ENCODE measurements at places on chromosomes 2 and 18.

DNA sequence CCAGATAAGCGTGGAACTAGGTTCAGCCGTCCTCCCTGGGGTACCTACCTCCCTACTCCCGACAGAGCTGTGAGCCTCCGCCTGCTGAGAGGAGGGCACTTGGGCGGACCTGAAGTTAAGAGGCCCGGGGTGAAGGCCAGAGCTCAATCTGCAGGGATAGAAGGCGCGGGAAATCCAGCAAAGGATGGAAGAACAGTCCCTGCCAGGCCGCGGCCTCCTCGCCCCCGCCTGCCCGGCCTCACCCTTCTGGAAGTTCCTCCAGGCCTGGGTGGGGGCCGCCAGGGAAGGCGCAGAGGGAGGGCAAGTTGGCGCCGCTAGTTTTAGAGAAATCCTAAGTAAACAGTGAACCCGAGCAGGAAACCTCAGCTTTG, 13.0 kb downstream of the EN1 start:
- no peak for DNase-seq

DNA sequence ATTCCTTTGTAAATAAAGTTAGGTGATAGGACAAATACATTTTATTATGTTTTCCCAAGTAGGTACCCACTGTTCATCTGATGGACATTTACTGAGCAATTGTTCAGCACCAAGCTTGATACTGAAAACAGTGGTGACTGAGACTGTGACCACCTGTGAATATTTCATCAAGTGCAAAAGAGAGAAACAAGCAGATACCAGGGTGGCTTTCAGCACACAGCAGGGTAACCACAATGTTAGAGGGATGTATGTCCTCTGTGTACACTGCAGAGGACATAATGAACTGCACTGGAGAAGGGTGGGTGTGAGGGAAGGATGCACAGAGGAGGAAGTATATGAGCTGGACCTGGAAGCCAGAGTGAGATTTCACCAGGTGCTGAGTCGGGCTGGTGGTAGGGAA, 411.8 kb downstream of the RAD51AP2 start:
- DNase-seq, result no peak

DNA sequence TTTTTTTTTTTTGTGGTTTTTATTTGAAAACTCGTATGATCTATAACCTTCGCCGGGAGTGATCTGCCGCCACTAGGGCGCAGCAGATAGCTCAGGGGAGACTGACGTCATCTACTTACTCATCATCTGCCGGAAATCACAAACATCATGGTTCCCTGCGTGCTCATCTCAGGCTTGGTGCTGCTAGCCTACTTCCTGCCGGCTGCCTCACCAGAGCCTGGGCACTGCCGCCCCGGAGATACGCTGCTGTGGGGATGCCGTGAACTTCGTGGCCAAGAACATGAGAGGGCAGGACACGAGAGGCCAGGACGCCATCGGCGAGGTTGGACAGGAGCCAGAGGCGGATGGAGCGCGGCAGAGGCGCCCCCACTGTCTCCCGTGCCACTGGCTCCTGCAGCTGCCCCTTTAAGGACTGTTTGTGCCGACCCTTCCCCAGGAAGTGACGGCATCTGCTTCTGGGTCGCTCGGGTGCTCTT, 68.8 kb downstream of the DOK6 start:
- no peak for DNase-seq

DNA sequence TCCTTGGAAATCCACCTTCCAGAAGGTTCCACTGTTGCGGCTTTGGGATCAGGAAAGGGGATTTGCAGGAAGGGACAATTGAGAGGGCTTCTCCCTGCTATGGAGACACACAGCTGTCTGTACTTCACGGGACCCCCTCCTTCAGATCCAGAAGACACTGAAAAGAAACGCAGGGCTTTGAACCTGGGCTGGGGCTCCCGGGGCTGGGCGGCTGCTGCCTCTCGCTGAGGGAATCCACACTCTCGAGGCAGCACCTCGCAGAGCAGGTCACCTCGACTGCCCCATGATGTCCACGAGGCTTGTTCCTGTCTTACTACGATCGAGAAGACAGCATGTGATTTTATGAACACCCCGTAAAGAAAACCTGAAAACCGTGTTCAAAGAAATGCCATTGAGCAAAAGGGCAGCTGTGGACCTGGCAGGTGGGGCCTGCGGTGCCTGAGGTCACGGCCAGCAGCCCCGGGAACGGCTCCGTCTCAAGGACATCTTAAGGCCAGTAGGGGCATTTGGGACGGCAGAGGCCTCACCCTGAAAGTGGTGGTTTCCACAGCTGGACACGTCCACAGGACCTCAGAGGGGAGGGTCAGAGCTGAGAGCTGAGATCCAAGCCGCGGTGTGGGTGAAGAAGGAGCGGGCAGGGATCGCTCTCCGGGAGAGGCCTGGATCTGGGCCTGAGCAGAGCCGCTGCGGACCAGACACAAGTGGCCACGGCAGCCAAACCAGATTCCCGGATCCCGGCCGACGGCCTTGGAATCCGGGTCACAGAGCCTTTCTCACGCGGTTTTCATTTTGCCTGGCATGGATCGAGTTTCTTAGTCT, 165.7 kb downstream of the RTP5 start:
- DNase-seq, result no peak

- no peak for DNase-seq
Measured at GRCh38 chr2:54979321-54980044, 70.8 kb downstream of the RTN4 start.

GRCh38 chr2:209579230-209579749, 155.4 kb downstream of the MAP2 start:
- no peak for DNase-seq

DNA sequence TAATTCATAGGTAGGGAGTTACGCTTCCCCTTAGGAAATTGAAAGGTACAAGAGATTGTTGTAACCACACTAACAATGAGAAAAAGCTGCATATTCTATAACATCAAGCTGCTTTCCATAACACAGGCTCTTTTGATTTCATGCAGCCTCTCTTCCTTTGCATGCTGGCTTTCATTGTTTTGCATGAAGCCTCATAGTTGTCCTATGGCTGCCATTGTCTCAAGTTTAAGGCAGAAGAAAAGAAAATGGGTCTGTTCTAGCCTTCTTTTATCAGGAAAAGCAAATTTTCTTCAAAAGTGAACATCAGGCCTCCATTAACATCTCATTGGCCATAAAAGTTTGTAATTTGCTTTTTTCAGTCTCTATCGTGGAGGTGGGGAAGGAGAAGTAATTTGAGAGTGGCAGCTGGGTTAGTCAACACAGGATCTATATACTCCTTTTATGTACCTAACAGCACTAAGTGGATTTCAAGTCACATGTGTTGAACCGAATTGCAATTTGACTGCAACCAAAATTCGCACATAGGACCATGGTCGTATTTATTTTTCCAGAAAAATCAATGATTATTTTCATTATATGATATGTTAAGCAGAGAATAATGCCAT, 248.5 kb upstream of the RND3 start:
- DNase-seq, result no peak

DNA sequence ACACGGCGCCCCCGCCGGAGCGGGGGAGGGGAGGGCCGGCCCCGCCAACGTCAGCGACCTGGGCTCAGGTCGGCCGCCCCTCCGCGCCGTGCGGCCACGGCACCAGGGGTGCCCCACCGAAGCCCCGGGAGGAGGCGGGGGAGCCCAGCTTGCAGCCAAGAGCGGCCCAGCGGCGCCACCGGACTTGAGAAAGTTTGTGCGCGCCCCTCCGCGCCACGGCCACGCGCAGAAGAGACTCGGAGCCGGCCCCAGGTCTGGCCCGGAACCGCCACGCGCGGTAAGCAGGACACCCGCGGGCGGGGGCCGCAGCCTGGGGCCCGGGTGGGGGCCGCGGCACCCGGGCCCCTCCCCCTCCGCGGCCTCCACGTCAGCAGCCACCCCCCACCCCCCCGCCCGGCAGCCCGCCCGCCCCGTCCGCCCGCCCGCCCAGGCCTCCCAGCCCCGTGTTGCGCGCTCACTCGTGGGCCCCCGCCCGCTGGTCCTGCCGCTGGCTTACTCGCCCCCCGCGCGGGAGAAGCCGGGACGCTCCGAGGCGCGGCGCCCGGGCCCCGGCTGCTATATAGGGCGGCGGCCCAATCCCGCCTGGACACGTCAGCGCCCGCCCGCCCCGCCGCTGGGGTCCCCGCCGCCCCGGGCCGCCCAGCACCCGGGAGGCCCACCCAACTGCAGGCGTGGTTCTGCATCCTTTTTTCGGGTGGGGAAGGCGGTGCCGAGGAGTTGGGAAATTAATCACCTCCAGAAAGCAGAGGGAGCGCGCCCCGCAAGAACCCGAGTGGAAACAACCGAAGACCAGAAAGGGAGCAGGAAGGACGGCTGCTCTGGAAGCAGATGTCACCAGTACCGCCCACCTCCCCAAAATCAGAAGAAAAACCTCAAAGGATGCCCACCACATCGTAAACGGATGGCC, 42.9 kb downstream of the HDLBP start:
- DNase-seq, result peak; percentile 74

GRCh38 chr18:71844814-71845213, 699.3 kb downstream of the CBLN2 start:
- no peak for DNase-seq

GRCh38 chr2:64134813-64135212, 9.4 kb downstream of the PELI1 start:
- DNase-seq, result no peak

- no peak for DNase-seq
Measured at GRCh38 chr2:182496596-182496995, 69.8 kb upstream of the PDE1A start.

DNA sequence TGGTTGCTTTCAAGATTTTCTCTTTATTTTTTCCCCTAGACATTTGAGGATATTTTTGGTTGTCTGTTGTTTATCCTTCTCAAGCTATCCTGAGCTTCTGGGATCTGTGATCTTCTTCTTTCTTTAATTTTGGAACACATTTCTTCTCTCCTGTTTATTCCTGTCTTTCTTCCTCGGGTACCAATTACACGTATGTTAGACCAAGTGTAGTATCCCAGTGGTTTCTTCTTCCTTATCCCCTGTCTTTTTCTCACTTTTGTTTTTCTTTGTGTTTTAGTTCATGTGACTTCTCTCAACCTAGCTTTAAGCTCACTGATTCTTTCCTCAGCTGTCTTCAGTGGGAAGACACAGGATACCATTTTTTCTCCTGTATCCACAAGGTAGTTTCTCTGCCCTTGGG, 120.0 kb downstream of the GALR1 start:
- DNase-seq, result no peak

DNA sequence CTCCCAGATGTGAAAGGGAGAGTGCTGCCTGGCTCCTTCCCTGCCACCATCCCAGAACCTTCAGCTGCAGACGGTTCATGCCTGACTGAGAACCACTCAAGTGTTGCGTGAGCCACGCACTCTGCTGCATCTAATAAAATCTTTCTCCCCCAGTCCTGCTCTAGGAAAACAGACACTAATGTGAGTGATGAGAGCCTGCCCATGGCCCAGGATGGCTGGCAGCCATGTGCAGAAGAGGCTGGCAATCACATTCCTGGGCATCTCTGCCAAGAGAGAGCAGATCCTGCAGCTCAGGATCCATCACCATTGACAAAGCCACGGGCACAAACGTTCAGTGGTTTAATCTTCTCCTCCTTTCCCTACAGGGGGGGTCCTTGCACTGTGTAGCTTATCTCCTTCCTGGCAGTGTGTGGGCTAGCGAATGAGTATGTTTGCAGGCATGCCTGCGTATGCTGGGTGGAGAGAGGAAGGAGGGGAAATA, 477.5 kb downstream of the SLC4A3 start:
- peak; percentile 69 for DNase-seq

DNA sequence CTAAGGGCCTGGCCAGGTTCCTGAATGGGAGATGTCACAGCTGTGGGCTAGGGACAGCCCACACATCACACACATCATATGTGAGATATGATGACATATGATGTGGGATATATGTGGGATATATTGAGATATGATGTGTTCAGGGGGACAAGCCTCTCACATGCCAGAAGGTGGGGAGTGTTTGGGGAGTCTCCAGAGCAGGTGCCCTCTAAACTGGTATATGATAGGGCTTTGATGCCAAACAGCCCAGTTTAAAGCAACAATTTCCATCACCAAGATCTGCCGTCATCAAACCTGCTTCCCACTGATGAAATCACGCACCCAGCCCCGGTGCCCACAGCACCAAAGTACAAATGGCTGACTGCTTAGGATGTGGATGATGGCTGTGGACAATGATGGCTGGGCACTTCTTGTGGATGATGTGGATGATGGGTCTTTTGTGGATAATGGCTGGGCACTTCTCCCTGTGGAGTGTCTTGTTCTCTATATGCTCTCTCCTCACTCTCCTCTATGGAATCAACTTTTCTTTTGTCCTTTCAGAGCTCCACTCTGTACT, 50.9 kb downstream of the FBLN7 start:
- DNase-seq, result no peak

DNA sequence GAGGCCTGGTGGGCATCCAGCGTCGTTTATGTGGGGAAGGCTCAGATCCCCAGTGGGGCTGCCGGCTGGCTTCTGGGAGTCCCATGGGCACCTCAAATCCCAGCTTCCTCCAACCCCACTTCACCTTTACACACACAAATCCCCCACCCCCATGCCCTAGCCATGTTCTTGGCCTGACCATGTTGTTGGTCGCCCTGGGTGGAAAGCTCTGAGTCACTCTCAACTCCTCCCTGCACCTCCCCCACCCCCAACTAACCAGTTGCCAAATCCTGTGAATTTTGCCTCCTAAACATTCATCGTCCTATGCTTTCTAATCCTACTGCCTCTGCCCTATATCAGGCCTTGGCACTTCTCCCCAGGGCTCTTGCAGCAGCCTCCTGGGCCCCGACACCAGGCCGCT, 6.4 kb downstream of the TNS1 start:
- no peak for DNase-seq

DNA sequence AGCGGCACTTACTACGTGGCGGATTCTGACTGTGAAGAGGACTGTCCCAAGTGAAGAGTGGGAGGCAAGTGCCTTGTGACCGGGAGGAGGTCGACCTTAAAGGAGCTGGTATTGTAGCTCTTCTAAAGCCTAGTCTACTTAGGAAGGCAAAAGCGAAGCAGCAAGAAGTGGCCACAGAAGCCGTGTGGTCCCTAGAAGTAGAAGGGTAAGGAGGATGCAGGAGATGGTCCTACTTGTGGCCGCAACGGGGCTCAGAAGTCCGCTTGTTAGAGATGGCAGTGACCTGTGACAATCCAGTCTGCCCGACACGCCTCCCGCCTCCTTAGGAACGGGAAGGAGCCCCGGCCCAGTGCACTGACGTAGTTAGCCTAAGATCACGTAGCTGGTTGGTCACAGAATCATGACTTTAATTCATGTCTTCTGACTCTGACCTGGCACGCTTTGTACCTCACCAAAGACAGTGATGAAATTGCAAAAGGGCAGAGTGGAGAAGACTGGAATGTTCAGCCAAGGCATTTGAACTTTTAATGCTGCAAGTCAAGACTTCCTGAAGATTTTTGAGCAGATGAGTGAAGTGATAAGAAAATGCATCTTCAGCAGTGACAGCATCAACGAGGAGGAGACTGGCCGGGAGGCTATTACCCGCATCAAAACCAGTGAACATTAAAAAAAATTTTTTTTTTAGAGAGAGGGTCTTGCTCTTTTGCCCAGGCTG, 749 bp upstream of the EIF2AK3 start:
- peak; percentile 89 for DNase-seq

- DNase-seq, result no peak
Measured at GRCh38 chr2:26268213-26268612, 23.5 kb downstream of the HADHB start.

GRCh38 chr2:14633061-14633460, 544 bp downstream of the LRATD1 start:
- no peak for DNase-seq

GRCh38 chr2:122565364-122565763, 809.9 kb downstream of the TSN start:
- DNase-seq, result no peak

GRCh38 chr2:79011496-79011895, 14.0 kb upstream of the REG3G start:
- DNase-seq, result no peak

All from HTR-8/SVneo (cell line).